ENCODE measurements at places on chromosomes 11 and 22.

DNA sequence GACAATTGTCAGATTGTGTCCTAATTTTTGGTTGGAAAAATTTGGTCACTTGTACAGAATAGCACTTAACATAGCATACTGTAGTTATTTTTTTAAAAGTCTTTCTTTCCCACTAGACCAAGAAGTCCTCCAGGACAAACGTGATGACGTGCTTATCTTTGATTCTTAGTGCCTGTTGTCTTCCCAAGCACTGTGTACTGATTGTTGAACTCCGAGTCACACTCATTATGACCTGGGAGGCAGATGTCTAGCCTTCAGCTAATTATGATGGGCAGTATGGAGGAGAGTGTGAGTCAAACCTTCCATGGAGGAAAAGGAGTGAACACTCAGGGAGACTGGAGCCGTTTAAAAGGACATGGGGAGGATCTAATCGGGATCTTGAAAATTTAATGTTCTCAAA lies 119.8 kb downstream of the SPON1 start:
- no peak for DNase-seq

DNA sequence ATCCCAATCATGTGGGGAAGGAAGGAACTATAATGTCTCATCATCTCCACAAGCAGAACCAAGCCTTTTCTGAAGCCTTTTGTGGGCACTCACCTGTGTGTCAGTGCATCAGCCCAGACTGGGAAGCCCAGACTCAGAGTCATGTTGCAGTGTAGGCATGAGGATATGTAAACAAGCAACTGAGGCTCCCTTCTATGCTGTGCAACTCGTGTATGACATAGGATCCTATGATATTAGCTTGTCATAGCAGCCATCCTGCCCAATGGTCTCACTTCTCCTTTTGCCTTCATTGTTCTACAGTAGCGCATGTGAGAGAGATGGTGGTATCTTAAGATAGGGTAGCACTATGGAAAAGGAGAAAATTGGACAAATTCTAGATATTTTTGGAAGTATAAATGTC lies 103.4 kb upstream of the OLFML1 start:
- DNase-seq, result no peak

- DNase-seq, result no peak
Observed at GRCh38 chr11:34446386-34446785, 7.7 kb downstream of the CAT start.

- peak; percentile 90 for DNase-seq
Observed at GRCh38 chr11:116791002-116791812, 472 bp downstream of the APOA5 start.

- no peak for DNase-seq
Observed at GRCh38 chr11:119416606-119417580, 6.1 kb downstream of the THY1 start.

DNA sequence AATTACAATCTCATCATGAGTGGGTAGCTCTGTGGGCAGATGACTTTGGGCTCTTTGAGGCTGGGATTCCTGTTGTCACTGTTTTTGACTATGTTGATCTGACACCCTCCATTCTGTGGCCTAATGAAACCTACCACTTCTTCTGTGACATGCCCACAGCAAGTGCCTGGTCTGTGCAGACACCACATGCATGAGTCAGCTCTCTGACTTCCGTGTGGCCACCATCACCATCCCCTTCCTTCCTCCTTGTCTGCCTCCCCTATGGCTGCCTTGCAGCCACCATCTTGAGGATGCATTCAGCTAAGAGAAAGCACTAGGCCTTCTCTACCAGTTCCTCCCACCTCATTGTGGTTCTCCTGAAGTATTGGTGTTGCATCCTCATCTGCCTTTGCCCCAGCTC lies 15.3 kb upstream of the OR10V1 start:
- DNase-seq, result no peak

DNA sequence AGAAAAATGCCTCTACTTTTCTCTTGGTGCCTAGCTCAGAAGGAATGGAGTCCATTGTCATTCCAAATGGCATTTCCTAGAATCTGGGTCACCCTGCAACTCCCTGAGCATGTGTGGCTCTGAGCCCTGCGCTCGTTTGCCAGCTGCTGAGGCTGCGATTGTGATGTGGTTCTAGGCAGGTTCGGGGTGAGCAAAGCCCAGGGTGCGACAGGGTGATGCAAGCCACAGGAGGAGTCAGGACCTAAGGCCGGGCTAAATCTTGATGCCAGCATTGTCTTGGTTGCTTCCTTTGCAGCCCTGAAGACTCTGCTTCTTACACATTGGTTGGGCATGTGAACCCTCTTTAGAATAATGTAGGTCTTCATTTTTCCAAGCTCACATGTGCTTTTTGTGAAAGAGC lies 131.0 kb downstream of the MORC2 start:
- no peak for DNase-seq

DNA sequence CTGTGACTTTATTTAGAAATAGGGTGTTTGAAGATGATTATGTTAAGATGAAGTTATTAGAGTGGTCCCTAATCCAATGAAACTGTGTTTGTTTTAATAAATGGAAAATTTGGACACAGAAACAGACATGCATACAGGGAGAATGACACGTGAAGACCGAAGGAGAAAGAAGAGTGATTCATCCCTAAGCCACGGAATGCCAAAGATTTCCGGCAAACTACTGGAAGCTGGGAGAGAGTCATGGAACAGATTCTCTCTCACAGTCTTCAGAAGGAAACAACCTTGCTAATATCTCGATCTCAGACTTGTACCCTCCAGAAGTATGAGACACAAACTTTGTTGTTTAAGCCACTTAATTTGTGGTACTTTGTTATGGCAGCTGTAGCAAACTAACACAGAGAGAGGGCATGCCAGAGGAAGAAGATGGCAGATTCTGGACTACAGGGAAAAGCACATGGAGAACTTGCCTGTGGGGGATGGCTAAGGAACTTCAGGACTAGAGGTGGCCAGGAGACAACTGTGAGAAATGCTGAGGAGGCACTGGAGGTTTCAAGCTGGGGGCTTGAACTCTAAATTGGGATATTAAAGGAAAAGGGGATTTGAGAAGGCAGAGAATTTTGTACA lies 733.5 kb upstream of the CCDC90B start:
- no peak for DNase-seq

DNA sequence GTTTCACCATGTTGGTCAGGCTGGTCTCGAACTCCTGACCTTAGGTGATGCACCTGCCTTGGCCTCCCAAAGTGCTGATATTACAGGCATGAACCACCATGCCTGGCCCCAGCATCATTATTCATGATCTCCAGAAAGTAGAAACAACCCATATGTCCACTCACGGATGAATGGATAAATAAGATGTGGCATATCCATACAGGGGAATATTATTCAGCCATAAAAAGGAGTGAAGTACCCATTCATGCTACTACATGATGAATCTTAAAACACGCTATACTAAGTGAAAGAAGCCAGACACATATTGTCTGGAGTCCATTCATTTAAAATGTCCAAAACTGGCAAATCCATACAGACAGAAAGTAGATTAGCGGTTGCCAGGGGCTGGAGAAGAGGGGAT lies 79.9 kb upstream of the TCF20 start:
- DNase-seq, result no peak

All from GM20000 (cell line).